ENCODE measurements at places on chromosomes 12 and 14. TPM values are rescaled to one million over a fixed set of nuclear protein-coding genes. Genes with fewer than 3 reads are reported as not detected.

The ANKRD33 gene
- not detected for total RNA-seq

DNA sequence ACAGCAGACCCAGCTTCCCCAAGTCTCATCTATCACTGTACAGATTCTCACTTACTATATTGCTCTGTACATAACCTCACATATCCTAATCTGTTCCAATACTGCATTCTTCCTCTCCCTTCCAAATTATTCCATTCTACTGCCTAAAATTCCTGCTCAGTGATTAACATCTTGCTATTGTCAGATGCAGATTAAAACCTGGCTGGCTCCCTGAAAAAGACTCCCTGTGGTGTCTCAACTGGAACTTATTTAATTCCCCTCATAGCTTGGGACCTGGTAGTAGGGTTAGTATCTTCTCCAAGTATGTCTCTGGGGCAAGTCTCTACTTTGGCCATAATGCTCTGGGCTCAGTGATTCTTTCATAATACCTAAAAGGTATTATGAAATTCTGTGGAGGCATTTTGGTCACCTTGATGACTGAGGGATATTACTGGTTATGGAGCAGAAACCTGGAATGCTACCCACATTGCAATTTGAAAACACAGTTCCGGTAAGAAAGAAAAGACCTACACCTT lies 55.8 kb downstream of the PAWR start:
- no peak for DNase-seq

- no peak for DNase-seq
Measured at GRCh38 chr12:104925501-104925900, 32.6 kb downstream of the SLC41A2 start.

DNA sequence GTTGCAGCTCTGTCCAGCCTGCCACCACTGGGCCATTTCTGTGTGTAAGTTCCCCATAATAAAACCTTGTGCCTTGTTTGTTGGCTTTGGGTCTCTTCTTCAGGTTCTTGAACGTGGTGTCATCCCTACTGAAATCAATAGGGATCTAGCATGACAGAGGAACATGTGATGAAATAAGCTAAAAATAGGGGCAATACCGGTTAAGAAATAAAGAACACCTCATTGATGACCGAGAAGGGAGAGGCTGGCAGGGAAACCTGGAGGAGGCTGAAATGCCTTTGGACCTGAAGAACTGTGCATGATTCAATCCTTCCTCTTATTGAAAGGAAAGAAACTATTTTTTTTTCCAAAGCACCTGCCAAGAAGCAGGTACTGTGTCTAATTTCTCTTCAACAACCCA lies 172.3 kb downstream of the PPM1H start:
- no peak for DNase-seq
